H7 (cell line): ENCODE measurements at places on chromosomes 1 and 21. TPM values are rescaled to one million over a fixed set of nuclear protein-coding genes. Genes with fewer than 3 reads are reported as not detected.

DNA sequence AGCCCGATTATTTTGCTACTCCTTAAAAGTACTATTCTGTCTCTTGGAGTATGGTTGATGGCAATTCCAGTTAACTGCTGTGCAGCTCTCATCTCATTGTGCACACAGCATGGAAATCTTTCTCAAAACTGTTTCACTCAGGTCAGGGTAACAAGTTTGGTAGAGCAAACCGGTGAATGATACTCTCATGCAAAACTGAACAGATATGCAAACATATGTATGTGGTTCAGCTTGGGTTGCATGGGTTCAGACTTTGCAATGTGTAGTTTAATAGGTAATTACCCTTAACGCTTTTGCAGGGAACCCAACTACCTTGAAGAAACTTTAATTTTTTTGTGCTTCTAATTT lies 2.2 kb downstream of the GADD45A start:
- DNase-seq, result no peak

DNA sequence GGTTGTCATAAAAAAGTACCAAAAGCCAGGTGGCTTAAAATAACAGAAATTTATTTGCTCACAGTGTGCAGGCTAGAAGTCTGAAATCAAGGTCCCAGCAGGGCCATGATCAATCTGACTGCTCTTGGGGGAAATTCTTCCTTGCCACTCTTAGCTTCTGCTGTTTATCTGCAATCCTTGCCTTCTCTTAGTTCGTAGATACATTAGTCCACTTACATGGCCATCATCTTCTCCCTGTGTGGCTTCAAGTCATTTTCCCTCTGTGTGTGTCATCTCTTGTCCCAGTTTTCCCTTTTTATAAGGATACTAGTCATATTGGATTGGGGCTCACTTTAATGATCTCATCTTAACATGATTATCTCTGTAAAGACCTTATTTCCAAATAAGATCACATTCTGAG lies 124.0 kb upstream of the NCAM2 start:
- no peak for DNase-seq

- DNase-seq, result no peak
Measured at GRCh38 chr1:7430691-7431090, 340.4 kb upstream of the VAMP3 start.

KCNE1 gene
- 0.10 TPM in 1 of 2 replicates, not detected in the other for total RNA-seq

SLC44A5 gene
- total RNA-seq, result 4.5 and 8.0 TPM in 2 replicates

GRCh38 chr1:207883660-207884250 lies 27.2 kb downstream of the CD34 start:
- no peak for DNase-seq

ATP1A4 gene
- 0.73 and 0.74 TPM in 2 replicates for total RNA-seq

DNA sequence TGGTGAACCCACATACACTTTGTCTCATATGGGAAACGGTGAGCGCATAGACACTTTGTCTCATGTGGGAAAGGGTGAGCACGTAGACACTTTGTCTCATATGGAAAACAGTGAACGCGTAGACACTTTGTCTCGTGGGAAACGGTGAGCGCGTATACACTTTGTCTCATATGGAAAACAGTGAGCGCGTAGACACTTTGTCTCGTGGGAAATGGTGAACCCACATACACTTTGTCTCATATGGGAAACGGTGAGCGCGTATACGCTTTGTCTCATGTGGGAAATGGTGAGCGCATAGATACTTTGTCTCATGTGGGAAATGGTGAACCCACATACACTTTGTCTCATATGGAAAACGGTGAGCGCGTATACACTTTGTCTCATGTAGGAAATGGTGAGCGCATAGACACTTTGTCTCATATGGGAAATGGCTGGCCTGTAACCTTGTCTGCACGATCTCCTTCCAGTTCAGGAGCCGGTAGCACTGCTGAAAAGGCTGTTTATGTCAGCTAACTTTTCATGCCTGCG lies 50.7 kb upstream of the TRAPPC10 start:
- no peak for DNase-seq

ZNF678 gene
- 21.9 and 37.8 TPM in 2 replicates for total RNA-seq

PPIAL4G gene
- total RNA-seq, result 0.03 TPM in 1 of 2 replicates, not detected in the other

DNA sequence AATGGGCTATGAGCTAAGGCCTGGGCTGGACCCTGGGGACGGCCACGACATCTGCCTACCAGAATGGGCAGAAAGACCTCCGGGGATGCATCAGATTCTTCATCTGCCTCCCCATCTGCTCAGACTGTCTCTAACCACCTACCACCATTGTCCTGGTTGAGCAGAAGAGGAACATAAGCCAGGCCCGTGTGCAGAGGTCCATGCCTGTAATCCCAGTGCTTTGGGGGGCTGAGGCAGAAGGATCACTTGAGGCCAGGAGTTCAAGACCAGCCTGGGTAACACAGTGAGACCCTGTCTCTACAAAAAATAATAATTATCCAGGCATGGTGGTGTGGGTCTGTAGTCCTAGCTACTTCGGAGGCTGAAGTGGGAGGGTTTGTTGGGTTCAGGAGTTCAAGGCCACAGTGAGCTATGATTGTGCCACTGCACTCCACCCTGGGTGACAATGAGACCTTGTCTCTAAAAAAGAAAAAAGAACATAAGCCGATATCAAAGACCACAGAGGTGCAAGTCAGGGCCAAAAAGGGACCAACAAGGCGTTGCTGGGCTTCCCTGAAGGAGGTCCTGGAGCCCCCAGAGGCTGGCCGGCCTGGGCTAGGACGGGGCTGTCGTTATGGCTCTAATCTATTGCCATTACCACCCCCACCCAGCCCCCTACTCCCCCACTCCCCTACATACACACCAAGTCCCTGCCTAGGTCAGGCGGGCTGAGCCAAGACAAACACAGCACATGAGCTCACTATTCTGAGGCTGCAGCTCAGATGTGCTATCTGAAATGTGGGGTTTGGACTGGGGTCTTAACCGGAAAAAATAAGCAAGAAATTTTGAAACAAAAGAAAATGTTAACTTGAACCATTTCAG lies 239.2 kb upstream of the RAB4A start:
- DNase-seq, result no peak

GRCh38 chr1:119739150-119739549 lies 27.4 kb downstream of the PHGDH start:
- DNase-seq, result no peak

DNA sequence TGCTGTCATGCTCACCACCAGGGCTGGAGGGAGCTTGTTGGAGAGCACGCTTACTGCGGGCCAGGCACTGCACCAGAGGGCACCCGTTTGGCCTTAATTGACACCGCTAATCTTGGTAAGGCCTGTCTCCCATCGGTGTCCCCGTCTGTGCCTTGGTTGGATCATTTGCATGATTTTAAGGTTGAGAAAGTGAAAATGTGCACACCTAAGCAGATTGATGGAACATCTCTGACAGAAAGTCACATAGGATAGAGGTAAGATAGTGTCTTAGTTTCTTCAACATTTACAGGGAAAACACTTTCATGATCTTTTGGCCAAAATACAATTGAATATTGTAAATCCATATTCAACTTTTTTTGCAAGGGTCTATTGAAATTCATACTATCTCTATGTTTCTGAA lies 255.5 kb downstream of the KCNJ6 start:
- DNase-seq, result no peak

DNA sequence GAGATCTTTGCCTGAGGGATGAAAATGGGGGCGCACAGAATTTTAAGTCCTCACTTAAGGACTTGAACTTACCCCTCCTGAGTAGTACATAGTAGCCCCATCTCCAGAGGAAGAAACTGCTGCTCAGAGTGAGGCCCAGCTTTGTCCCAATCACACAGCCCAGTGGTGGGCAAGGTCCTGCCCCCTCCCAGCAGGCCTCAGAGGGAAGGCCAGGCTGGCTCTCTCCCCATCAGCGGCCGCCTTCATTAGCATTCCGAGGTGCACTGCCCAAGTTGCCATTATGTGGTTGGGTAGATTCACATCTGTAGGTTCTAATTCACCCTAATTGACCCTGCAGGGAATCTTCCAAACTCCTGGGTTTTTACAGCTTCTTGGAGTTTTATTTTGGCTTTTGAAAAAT lies 59.1 kb downstream of the FOXO6 start:
- DNase-seq, result no peak

GRCh38 chr1:18597160-18598042 lies 33.2 kb upstream of the PAX7 start:
- peak; percentile 84 for DNase-seq

- no peak for DNase-seq
Measured at GRCh38 chr1:111850109-111850508, 94.4 kb downstream of the DDX20 start.

- no peak for DNase-seq
Measured at GRCh38 chr21:42731264-42732032, 78.0 kb downstream of the PDE9A start.

DNA sequence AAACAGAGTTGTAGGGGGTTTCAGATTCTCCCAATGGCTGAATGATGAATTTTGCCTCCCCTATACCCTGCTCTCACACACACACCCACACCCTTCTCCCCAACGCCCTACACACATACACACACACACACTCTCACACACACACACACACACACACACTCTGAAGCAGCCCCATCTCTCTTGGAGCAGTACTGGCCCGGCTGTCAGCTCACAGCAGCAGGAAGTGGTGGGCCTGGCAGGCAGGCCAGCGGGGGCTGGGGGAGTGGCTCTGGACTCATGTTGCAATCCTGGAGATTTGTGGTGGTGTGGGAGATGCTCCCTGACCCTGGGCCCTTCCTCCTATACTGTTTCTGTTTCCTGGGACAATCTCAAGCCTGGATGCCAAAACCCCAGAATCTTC lies 2.2 kb downstream of the IKBKE start:
- DNase-seq, result peak; percentile 81
